Pancreas (tissue), 10 donors: ENCODE measurements at places on chromosomes 11 and 22. TPM values are rescaled to one million over a fixed set of nuclear protein-coding genes. Genes with fewer than 3 reads are reported as not detected.

- H3K36me3 ChIP-seq = no peaks in the 10 kb centered on the region
- H3K4me3 ChIP-seq = no peak overlapping the region
- H3K27me3 ChIP-seq = no peaks in the 10 kb centered on the region
- no peak for DNase-seq
Measured at GRCh38 chr11:9069862-9070470, 21.4 kb downstream of the SCUBE2 start.

DNA sequence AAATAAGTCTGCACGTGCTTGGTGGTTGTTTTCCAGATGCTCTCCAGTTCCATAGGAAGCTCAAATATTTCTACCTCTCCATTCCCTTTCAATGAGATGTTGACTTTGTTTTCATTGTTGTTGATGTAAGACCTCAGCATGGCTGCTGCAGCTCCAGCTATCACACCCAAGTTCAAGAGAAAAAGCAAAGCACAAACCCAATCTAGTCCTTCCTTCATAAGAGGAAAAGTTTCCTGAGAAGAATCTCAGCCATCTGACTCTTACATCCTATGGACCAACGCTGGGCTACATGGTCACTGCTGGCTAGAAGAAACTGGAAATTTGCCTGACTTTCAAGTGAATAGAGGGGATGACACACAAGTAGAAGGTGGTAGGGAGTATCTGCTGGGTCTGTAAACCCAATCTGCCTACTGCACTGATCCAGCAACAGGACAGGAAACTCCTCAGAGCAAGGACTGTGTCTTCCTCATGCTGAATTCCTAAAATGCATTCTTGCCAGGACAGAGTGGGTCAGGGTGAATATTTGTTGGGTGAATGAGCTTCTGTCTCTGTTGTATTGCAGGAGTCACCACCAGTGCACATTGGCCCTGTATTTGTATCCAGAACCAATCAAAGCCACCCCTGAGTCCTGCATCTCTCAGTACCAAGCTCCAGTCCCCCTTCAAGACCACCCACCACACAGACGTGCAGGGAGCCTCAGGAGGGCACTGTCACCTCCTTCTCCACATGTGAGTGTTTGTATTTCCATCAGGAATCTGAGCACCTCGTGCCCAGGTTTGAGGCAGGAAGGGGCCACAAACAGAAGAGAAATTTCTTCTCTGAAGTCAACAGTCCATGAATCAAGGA, 118.0 kb upstream of the IGLL5 start:
- no peak overlapping the region for H3K27ac ChIP-seq
- H3K27me3 ChIP-seq = no peaks in the 10 kb centered on the region
- no peaks in the 10 kb centered on the region for H3K4me1 ChIP-seq
- H3K4me3 ChIP-seq = no peak overlapping the region
- no peaks in the 10 kb centered on the region for H3K36me3 ChIP-seq

GRCh38 chr22:45540122-45540521, 37.4 kb downstream of the FBLN1 start:
- no peaks in the 10 kb centered on the region for H3K27me3 ChIP-seq
- H3K27ac ChIP-seq = no peak overlapping the region
- no peaks in the 10 kb centered on the region for H3K4me1 ChIP-seq
- no peak overlapping the region for H3K4me3 ChIP-seq
- H3K36me3 ChIP-seq = no peaks in the 10 kb centered on the region

DNA sequence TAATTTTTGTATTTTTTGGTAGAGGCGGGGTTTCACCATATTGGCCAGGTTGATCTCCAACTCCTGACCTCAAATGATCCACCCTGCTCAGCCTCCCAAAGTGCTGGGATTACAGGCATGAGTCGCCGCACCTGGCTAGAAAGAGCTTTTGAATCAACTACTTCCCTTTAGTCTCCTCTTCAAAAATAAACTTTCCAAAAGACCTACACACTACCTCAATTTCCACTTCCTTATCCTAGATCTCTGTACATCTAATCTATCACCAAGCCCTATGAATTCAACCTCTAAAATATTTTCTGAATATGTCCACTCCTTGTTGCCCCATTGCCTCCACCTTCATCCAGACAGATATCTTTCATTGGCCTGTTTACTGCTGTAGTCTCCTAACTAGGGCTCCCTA, 13.1 kb upstream of the DDX6 start:
- no peaks in the 10 kb centered on the region for H3K27me3 ChIP-seq
- no peaks in the 10 kb centered on the region for H3K4me1 ChIP-seq

P4HA3 gene
- 0.92 TPM for total RNA-seq

TEAD1 gene
- total RNA-seq = 16.2 TPM

GRCh38 chr22:30989474-30989873, 20.4 kb downstream of the TUG1 start:
- no peaks in the 10 kb centered on the region for H3K4me1 ChIP-seq
- H3K27ac ChIP-seq = no peak overlapping the region
- no peaks in the 10 kb centered on the region for H3K36me3 ChIP-seq

GRCh38 chr22:32824531-32825312, 23.2 kb downstream of the TIMP3 start:
- no peak overlapping the region for H3K4me3 ChIP-seq
- H3K27ac ChIP-seq = no peak overlapping the region
- DNase-seq = no peak
- no peaks in the 10 kb centered on the region for H3K27me3 ChIP-seq
- H3K4me1 ChIP-seq = no peaks in the 10 kb centered on the region
- H3K36me3 ChIP-seq = no peaks in the 10 kb centered on the region

DNA sequence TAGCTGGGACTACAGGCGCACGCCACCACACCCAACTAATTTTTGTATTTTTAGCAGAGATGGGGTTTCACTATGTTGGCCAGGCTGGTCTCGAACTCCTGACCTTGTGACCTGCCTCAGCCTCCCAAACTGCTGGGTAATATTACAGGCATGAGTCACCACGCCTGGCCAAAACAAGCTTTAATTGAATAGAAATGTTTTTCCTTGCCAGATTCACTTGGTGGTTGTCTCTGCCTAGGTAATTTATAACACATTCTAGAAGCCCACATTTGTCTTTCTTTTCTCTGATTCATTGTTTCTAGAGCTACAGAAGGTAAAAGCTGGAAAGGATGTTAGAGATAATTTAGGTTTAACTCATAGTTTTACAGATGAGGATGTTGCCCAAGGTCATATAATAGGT, 41.3 kb downstream of the CECR2 start:
- no peak overlapping the region for H3K27ac ChIP-seq
- H3K36me3 ChIP-seq = no peaks in the 10 kb centered on the region
- no peak for DNase-seq
- no peak overlapping the region for H3K4me3 ChIP-seq

DNA sequence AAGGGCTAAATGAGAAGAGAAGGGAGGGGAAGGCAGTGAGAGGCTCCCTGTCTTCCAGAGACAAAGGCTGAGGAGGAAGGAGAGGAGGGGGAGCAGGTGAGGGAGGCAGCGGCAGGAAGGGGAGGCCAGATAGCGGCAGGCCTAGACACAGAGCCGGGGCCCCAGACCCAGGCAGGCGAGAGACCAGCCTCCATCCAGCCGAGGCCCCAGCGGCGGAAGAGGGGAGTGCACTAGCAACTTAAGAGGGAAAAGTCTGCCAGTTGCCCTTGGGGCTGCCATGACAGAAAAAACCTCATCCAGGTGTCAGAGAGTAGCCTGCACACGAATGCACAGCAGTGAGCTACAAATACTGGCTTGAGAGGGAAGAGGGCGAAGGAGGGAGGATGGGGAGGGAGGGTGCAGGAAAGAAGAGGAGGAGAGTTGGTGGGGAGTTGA, 46.7 kb downstream of the IGLL1 start:
- H3K4me3 ChIP-seq = no peak overlapping the region
- no peaks in the 10 kb centered on the region for H3K27me3 ChIP-seq
- peak; percentile 63 for DNase-seq
- no peak overlapping the region for H3K27ac ChIP-seq
- no peaks in the 10 kb centered on the region for H3K36me3 ChIP-seq

DNA sequence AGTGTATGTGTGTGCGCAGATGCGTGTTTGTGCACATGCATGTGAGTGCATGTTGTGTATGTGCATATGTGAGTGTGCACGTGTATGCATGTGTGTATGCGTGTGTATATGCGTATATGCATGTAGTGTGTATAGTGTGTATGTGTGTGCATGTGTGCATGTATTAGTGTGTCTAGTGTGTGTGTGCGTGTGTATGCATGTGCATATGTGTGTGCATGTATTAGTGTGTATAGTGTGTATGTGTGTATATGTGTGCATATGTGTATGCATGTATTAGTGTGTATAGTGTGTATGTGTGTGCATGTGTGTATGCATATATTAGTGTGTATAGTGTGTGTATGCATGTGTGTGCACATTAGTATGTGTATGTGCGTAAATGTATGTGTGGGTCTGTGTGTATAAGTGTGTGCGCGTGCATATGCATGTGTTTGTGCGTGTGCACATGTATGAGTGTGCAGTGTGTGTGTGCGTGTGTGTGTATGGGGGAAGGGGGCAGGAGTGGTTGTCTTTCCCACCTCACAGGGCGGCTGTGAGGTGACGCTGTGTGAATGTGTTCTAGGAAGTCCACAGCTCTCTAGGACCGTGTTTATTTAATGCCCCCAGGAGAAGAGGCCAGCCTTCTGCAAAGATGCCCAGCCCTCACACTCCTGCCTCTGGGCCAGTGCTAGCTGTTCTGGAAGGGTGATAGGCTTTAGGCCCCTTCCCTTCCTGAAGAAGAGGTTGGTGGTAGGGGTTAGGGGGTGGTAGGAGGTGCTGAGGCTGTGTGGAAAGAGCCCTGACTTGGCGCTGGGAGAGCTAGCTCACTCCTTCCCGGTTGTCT, 114.6 kb downstream of the CEP164 start:
- H3K4me3 ChIP-seq = no peak overlapping the region
- H3K36me3 ChIP-seq = no peaks in the 10 kb centered on the region
- no peak overlapping the region for H3K27ac ChIP-seq
- DNase-seq = no peak

DNA sequence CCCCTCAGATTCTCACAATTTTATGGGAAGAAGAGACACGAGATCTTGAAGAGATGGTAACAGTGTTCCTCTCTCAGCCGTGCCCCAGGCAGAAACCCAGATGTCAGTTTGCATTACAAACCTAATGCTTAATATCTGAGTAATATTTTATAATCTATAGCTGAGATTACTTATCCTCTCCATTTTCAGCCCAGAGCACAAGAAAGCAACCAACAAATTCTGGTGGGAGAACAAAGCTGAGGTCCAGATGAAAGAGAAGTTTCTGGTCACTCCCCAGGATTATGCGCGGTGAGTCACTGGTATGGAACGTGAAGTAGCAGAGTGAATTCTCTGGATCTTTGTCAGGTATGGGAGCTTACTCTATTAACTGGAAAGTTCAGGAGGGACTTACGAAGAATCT, 884 bp downstream of the CENATAC start:
- DNase-seq = no peak
- H3K27ac ChIP-seq = peak overlapping the region; percentile 64
- no peaks in the 10 kb centered on the region for H3K27me3 ChIP-seq
- H3K4me3 ChIP-seq = peak overlapping the region; percentile 69
- peaks cover 14% of the 10 kb centered on the region for H3K4me1 ChIP-seq

SCGB2A2 gene
- total RNA-seq = not detected

DNA sequence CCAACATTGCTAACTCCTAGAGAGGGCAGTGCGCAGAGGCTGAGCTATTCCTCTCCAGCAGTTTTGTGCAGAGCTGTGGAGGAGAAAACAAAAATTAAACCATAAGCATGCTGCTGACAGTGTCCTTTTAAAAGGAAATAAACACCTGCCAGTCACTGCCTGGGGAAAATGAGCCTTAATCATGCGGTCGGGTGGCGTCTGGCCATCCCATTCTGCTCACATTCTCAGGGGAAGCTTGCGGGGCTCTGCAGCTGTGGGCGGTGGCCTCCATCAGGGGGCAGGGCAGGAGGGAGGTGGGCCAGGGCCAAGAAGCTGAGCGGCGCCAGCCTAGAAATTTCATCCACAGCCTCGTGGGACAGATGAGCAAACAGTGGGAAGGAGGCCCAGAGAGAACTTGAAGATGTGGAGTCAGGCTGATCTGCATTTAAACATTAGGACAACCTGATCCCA, 71.0 kb upstream of the TP53I11 start:
- no peak overlapping the region for H3K4me3 ChIP-seq
- DNase-seq = peak; percentile 47
- H3K27me3 ChIP-seq = no peaks in the 10 kb centered on the region

- no peaks in the 10 kb centered on the region for H3K4me1 ChIP-seq
- no peak overlapping the region for H3K4me3 ChIP-seq
- no peak overlapping the region for H3K27ac ChIP-seq
- no peaks in the 10 kb centered on the region for H3K36me3 ChIP-seq
Measured at GRCh38 chr11:12540913-12541582, 133.2 kb upstream of the TEAD1 start.

GRCh38 chr11:28417601-28418323, 309.6 kb downstream of the METTL15 start:
- no peak for DNase-seq
- H3K4me3 ChIP-seq = no peak overlapping the region
- no peaks in the 10 kb centered on the region for H3K27me3 ChIP-seq
- H3K36me3 ChIP-seq = no peaks in the 10 kb centered on the region
- H3K27ac ChIP-seq = no peak overlapping the region

GRCh38 chr11:69461272-69461962, 20.0 kb upstream of the LINC01488 start:
- no peaks in the 10 kb centered on the region for H3K4me1 ChIP-seq
- H3K27me3 ChIP-seq = no peaks in the 10 kb centered on the region
- H3K4me3 ChIP-seq = no peak overlapping the region
- no peaks in the 10 kb centered on the region for H3K36me3 ChIP-seq
- peak; percentile 17 for DNase-seq
- H3K27ac ChIP-seq = no peak overlapping the region

SRSF8 gene
- 24.3 TPM for total RNA-seq

- no peaks in the 10 kb centered on the region for H3K27me3 ChIP-seq
- no peak for DNase-seq
- H3K27ac ChIP-seq = no peak overlapping the region
- no peaks in the 10 kb centered on the region for H3K36me3 ChIP-seq
- no peak overlapping the region for H3K4me3 ChIP-seq
- H3K4me1 ChIP-seq = no peaks in the 10 kb centered on the region
Measured at GRCh38 chr11:42770444-42771065, 541.2 kb upstream of the API5 start.
